ENCODE measurements at places on chromosomes 12 and 14.

- DNase-seq: no peak
Observed at GRCh38 chr14:84343656-84344055, 1186.3 kb upstream of the FLRT2 start.

- DNase-seq: no peak
Observed at GRCh38 chr14:60575008-60575407, 66.1 kb downstream of the SIX6 start.

DNA sequence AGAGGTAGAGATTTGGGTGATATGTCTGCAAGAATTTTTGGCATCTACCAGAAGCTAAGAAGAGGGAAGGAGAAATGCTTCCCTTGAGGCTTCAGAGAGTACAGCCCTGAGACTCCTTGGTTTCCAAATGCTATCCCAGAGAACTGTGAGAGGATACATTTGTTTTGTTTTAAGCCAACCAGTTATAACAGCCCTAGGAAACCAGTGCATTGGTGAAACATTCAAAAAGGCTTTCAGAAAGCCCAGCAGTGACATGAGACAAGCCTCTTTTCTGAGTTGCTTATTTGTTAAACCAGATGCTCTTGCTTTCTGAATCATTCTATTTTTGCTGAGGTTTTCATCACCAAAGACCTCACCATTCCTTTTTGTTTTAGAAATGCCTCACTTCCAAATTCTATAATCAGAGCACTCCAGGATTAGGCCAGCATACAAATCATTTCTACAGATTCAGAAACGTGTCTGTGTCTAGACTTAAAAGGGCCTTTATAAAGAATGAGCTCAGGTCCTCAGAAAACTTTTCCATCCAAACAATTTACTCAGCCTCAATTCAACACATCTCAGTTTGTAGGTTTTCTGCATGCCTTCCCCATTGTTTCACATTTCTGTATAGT, 1617.8 kb upstream of the FLRT2 start:
- no peak for DNase-seq

DNA sequence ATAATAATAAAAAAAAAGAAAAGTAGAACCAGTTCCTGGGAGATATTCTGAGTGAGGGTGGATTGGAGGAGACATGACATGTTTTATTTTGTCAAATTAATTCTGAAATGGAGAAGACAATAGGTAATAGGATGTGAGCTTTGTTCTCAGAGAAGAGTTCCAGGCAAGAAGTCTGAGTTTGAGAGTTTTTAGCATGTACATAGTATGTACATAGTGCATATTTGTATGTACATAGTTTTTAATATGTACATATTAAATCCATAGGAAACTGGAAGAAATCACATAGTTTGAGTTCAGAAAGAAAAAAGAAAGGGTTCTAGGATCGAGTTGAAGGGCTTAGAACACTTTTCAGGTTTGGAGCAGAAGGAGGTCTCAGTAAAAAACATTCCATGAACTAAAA, 47.5 kb downstream of the LRFN5 start:
- DNase-seq: no peak

GRCh38 chr12:113152835-113153814, 3.6 kb downstream of the CFAP73 start:
- peak; percentile 94 for DNase-seq

GRCh38 chr12:52020539-52021336, 14.0 kb downstream of the TAMALIN start:
- peak; percentile 92 for DNase-seq

- DNase-seq: no peak
Observed at GRCh38 chr12:5513406-5513805, 81.5 kb downstream of the NTF3 start.

DNA sequence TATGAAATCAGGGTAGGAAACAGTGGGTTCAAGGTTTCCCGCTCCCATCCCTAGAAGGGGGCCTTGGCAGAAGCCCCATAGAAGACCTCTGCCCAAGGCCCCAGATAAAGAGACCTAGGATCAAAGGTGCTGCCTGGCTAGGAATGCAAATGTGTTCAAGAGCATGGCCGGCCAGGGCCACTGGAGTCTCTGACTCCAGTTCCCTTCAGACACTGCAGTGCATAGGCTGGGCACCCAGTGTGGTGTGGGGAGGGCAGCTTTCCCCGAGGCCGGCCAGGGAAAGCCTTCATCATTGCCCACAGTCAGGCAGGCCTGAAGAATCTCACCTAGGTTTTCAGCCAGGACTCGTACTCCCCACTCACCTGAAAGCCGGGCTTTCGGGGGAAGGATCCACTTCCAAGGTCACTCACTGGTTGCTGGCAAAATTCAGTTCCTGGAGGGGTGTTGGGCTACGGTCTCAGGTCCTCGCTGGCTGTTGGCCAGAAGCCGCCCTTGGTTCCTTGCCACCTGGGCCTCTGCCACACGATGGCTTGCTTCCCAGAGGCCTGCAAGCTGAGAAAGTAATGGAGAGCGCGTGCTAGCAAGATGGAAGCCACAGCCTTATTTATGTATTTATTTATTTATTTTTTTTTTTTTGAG, 9.7 kb upstream of the PEBP1 start:
- no peak for DNase-seq

DNA sequence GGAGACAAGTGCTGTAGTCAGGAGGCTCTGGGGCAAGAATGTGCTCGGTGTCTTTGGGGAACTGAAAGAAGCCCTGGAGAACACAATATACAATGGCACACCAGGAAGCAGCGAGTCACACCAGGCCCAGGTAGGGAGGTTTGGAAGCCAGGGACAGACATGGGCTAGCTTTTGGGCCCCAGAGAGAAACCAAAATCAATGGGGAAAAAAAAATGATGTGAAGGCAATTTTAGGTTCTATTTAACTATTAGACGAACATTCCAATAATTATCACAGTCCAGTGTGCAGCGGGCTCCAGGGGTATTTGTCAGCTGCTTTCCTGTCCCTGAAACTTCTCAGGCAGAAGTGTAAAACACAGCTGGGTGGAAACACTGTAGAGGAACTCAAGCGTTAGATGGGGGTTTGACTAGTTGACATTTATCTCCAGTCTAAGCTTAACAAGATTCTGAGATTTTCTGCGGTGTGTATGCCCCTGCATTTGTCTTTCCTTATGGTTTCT, 21.8 kb upstream of the EGLN3 start:
- DNase-seq: peak; percentile 42

DNA sequence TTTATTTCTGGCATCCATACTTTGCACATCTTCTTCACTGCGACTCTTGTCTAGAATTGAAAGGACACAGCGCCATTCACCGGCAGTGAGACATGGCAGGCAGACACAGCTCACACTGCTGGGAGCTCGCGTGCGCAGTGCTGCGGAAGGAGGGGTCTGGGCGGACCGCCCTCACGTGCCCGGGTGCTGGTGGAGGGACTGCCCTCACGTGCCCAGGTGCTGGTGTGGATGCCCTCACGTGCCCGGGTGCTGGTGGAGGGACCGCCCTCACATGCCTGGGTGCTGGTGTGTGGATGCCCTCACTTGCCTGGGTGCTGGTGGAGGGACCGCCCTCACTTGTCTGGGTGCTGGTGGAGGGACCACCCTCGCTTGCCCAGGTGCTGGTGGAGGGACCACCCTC, 27.9 kb upstream of the GOLGA3 start:
- DNase-seq: no peak

- peak; percentile 89 for DNase-seq
Observed at GRCh38 chr12:56634837-56635791, 5.0 kb upstream of the BAZ2A start.

Data from H7 (cell line).